ENCODE measurements at places on chromosomes 1 and 21.

- ATAC-seq: no peak
These were observed 8.8 kb downstream of the SMYD2 start for GRCh38 chr1:214289574-214290272.

DNA sequence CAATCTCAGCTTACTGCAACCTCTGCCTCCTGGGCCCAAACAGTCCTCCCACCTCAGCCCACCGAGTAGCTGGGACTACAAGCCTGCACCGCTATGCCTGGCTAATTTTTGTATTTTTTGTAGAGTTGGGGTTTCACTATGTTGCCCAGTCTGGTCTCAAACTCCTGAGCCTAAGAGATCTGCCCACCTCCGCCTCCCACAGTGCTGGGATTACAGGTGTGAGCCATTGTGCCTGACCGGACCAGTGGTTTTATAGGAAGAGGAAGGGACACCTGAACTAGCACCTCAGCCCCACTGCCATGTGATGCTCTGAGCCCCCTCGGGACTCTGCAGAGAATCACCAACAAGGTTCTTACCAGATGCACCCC lies 4.1 kb downstream of the CRYBG2 start:
- ATAC-seq: no peak

DNA sequence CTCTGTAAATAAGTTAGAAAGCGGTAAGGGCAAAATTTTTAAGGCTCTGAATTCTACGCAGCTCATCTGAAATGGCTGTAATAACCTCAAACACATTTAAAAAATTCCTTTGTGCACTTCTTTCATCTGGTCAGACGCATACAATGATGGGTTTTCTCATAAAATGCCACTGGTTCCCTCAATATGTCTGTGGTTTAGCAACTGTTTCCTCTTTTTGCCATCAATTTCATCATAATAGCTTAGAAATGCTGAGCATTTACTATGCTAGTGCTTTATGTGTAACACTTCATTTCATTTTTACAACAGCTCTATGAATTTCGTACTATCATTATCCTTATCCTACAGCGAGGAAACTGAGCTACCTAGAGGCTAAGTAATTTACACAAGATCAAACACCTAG lies 35.3 kb upstream of the DMRTA2 start:
- ATAC-seq: no peak

GRCh38 chr1:232378266-232379062 lies 251.5 kb downstream of the SIPA1L2 start:
- no peak for ATAC-seq

DNA sequence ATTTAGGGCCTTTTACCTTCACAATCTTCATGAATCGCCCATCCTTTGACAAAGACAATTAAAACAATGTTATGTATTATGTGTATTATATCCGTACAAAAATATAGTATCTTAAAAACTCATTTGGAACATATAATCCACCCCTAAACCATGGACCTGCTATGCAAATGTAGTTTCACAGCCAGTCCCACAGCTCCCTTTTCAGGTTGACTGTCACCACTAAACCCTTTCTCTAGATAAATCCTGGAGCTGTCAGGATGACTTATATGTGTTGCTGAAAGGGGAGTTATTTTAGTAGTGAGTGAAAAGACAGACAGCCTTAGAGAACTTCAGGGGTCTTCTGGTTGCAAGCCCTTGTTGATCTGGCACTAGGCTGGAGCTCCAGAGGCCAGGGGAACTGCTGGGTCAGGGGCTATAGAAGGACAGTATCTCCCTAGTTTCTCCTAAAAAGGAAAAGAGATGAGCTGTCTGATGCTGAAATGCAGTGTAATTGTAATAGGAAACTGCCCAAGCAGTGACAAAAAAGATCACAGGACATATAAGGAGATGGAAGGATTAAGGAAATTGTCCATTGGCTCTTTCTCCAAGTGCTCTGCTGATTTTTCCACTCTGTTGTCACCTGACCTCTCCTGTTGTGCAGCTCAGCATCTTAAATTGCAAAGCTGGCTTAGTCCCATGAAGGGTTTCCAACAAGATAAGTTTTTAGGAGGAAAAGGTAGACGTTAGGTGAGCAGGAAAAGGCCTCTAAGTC lies 127.7 kb downstream of the S1PR1 start:
- ATAC-seq: no peak

- ATAC-seq: peak; percentile 73
These were observed 22.9 kb upstream of the LDLRAP1 start for GRCh38 chr1:25520446-25521061.

DNA sequence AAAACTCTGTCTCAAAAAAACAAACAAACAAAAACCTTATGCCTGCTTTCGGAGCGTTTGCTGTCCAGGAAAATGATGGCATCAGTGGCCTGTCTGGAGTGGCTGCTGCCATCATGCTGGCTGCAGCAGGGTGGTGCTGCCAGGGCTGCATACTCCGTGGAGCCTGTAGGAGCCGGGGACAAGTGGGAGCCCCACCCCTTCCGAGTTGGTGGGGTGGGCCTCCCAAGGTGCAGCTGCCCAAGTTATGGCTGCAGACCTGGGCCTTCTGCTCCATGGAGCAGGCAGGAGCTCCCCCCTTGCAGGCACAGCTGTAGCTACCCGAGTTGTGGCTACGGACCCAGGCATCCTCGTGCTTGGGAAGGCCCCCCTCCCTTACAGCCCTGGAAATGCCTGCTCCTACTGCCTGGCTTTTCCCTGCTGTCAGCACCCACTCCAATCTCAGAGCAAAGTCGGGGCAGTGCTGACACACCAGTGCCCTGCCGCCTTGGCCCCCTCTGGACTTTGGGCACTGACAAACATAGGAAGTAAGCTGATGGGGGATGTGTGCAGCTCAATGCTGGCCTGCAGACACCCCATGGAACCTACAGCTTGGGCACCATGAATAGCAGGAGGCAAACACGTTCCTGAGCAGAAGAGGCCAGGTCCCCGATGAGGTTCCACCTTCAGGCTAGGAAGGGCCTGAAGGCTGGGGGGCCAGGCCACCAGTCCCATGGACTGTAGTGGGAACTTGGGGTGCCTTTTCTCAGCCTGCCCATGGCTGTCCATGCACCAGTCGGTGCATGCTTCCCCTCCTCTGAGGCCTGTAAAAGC lies 60.4 kb downstream of the CC2D1B start:
- ATAC-seq: no peak

- ATAC-seq: no peak
These were observed 28.2 kb upstream of the SYDE2 start for GRCh38 chr1:85228972-85229371.

GRCh38 chr1:184896000-184896399 lies 78.3 kb downstream of the NIBAN1 start:
- no peak for ATAC-seq

DNA sequence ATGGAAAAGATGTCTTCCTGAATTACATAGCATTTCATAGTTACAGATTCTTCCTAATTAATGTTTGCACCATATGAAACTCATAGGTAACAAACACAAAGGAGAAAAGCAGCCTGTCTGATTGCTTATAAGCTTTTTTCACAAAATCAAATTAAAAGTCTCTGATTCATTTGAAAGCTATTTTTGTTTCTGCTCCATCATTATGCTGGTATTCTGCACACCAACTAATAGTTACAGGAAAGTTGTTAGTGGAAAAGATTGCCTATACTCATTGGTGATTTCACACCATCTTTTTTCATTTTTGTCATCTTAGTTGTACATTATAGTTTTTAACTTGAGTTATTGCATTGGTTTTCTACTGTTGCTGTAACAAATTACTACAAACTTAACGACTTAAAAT lies 70.0 kb downstream of the PRKAA2 start:
- ATAC-seq: no peak

DNA sequence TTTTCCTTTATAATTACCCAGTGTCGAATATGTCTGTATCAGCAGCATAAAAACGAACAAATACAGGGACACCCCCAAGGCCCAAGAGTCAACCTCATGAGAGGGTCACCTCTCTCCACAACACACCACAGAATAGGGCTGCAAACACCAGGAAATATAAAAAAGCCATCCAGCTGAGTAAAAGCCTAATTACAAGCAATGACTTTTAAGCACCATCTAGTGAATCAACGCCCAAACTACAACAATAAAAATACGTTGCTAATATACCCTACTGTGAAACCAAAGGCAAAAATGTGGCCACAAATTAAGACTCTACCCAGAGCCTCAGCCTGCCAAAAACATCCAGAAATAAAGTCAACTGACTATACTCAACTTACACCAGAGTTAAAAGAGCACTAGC lies 817.9 kb upstream of the NEGR1 start:
- ATAC-seq: no peak

- peak; percentile 75 for ATAC-seq
These were observed at the start of gene RPS6KA1 for GRCh38 chr1:26529655-26530409. TSS of gene RPS6KA1 (plus strand) at chr1:26529761. CDS start at chr1:26529921, 160 bp downstream.

- no peak for ATAC-seq
These were observed 146.1 kb upstream of the ADGRL2 start for GRCh38 chr1:81654657-81655056.

GRCh38 chr1:55898181-55898580 lies 681.2 kb downstream of the PLPP3 start:
- no peak for ATAC-seq

DNA sequence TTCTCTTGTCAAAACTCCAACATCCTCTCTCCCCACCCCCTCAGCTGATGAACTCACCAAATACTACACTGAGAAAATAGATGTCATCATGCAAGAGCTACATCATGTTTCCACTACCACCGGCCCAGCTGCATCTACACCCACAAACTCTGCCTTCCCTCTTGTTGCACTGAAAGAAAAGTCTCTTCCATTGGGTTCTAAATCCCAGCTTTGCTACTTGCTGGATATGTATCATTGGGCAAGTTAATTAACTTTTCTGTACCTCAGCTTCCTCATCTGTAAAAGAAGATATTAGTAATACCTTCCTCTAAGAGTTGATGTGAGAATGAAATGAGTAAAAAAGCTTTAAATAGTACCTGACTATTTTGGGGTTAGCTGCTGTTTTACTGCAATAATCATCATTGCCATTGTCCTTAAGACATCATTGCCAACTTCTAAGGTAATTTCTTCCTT lies 108.6 kb downstream of the OLFML2B start:
- no peak for ATAC-seq

DNA sequence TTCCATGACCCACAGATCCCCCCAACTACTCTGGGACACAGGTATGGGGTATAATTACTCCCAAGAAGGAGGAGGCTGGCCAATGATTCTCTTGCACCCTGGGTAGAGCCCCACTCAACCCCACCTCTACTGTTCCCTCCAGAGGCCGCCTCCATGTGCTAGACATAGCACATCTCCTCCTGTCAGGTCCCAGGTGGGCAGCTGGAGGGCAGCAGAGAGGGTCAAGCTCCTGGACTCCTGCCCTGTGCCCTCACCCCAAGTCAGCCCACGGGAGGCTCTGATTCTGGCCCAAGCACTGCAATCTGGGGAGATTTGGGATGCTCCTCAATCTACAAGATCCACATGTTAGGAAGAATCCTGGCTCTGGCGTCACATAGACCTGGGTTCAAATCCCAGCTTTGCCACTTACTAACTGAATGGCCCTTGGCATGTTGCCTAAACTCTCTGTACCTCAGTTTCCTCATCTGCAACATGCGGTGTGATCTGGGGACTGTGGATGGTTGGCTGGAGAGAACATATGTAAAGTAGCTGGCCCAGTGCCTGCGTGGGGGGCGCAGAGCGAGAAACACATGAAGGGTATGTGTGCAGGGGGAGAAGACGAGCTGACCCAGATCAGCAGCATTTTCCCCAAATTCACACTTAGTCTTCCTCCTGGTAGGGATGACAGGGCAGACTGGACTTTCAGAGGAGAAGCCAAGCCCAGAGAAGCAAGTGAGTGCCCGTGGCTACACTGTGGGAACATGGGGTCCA lies 23.2 kb downstream of the TNNT2 start:
- ATAC-seq: no peak

GRCh38 chr1:227661495-227661894 lies 73.6 kb downstream of the JMJD4 start:
- no peak for ATAC-seq

DNA sequence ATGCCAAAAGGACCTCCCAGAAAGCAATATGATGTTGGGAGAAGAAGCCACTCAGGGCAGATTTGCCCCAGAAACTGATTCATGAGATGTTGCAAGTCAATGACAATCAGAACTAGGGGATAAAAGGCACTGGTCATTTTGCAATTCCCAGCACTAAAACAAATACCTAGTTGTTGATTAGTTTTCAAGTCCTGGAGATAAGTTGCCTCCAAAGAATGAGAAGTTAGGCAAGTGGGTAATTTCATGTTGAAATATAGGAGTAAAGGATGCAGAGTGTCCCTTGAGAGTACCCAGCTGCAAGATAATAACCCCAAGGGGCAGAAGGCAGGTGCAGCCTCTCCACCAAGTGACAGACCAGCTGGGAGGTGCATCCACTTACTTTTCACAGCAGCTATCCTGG lies 363.6 kb downstream of the PBX1 start:
- ATAC-seq: no peak

Measured in SK-N-SH treated with all-trans-retinoic acid at 6 μM for 48 hours (cell line).